ENCODE measurements at places on chromosomes 5 and 9.

- DNase-seq: no peak
These were observed 9.2 kb upstream of the SHOC1 start for GRCh38 chr9:111803924-111804323.

DNA sequence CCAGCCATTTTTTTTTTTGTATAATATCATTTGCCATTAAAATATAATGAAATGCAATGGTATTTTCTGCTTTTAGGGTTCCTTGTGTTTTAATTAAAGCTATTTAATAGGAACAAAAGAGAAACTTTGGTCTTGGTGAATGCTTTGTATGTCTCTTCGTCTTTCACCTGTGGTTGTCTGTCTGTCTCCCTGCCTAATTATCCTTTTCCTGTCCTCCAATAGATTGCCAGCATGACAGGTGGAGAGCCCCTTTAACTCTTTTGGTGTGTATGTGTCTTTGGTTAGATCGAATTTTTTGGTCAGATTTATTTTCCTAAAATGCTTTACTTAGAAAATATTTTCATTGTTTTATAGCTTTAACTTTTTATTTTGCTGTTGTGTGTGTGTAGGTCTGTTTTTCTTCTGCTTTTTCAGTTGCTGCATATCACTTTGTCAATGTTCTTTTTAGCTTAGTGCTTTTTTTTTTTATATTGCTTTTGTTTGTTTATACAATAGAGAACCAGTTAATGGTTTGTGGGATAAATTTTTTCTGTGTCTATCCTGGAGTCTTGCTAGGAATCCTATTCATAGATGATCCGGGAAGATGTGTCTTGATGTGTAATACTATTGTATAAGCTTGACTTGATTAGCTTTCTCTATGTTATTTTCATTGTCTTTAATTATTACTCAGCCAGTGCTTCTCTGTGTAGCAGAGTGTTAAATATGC is 8.6 kb downstream of the CHMP5 start:
- DNase-seq: no peak

GRCh38 chr9:71592400-71592799 is 175.9 kb downstream of the CEMIP2 start:
- DNase-seq: no peak

DNA sequence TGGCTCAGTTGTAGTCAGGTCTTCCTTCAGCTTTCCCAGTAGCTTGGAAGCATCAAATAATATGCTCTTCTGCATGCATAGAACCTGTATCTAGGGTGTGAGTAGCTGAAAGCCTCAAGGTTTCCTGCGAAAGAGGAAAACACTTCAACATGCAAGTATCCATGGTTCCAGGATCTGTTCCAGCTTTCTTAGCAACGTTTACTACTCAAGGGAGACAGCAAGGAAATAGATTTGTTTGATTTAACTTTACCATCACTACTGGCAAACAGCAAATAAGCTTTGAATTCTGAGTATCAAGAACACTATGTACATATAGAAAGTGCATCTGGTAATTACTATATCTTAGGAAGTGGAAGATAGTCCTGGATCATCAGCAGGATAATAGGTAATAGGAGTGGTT is 341.0 kb downstream of the PRR16 start:
- DNase-seq: no peak

DNA sequence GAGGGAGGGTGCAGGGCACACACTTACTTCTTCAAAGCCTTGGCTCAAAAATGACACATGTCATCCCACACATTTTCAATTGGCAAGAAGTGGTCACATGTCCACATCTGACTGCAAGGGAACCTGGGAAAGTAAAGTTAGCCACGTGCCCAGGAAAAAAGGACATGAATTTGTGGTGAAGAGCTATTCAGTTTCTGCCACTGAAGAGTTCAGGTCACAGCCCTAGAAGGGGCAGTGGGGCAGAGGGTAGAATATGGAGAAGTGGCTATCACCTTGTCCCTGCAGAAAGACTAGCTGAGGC is 1.9 kb upstream of the RGS14 start:
- DNase-seq: no peak

GRCh38 chr5:76385540-76385939 is 17.5 kb upstream of the IQGAP2 start:
- DNase-seq: no peak
